IPS DF 19.7 (cell line): ENCODE measurements at places on chromosomes 7 and 10.

GRCh38 chr7:45654341-45654740 lies 80.2 kb downstream of the ADCY1 start:
- no peak for DNase-seq

DNA sequence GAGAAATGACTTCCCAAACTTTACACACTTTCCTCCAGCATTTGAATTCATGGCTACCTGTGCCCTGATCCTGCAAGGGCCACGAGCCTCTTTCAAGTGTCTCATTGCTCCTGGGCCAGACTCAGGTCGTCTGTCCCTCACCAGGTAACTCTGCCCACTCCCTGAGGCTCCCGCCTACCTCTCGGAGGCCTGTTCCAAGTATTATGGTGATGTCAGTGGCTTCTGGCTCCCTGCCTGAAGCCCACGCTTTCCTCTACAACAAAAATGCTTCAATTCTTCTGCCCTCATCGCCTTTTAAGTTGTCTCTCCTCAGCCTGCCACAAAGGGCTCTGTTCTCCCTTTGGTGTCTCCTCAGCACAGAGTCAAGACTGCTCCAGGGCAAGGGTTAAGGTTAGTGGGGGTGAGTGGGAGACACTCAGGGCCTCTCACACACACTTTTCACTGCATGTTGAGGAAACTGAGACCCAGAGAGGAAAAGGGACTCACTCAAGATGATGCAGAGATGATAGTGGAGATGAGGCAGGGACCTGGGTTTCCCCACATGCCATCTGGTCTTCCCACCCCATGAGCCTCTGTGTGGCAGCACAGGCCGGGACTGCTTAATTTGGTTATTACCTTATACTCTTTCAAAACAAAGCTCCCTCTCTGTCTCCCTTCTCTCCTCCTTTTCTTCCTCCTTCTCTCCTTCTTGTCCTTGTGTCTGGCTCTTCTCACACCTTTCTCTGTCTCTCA lies 28.3 kb upstream of the EGR2 start:
- no peak for DNase-seq

- DNase-seq: no peak
These were observed 4.5 kb upstream of the CYTH3 start for GRCh38 chr7:6276911-6277408.

- no peak for DNase-seq
These were observed 860.6 kb upstream of the CELF2 start for GRCh38 chr10:10156917-10157600.

DNA sequence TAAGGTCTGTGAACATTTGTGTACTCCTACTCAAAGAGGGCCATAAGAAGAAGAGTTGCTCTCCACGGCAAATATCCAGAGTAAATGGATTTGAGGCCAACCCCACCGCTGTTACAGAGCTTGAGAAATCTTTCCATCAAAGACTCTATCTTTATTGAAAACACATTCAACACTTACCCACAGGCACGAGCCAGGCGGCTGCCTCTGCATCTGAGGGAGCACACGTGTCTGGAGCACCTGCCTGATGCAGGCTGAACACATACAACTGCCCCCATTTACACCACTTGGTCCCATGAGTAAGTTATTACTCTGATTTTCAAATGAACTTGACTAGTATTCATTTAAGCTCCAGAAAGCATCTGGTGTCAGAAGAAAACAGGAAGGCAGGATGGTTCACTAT lies 38.7 kb downstream of the HBP1 start:
- DNase-seq: no peak

- DNase-seq: no peak
These were observed 108.3 kb downstream of the ZMIZ1 start for GRCh38 chr10:79176949-79177602.

DNA sequence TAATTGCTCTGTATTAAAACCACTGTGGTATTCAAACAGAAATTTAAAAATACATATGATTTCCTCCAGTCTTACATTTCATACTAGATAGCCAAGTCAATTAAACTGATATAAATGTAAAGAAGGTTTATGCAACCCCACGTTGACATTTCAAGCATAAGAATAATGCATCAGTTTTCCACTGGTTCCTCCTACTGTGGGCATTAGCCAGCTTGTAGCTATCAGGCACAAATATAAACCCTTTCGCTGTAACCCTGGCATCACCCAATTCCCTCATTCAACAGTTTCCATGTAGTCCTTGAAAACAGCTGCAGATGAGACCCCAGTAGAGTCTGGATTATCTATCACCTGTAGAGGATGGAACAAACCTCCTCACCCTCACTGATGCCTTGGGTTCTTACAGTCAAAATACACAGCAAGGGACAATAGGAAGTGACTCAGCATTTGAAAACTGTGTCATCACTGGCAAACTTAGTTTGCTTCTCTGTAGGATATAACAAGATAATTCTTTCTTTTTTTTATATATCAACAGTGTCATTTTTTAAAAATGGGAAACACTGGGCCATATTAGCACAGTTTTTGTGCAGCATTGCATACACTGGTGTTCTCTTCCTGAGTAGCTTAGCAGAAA lies 113.0 kb downstream of the PDE1C start:
- no peak for DNase-seq

GRCh38 chr7:5206686-5207085 lies 16.7 kb downstream of the WIPI2 start:
- no peak for DNase-seq

- no peak for DNase-seq
These were observed 60.8 kb downstream of the MDH2 start for GRCh38 chr7:76108540-76109233.

DNA sequence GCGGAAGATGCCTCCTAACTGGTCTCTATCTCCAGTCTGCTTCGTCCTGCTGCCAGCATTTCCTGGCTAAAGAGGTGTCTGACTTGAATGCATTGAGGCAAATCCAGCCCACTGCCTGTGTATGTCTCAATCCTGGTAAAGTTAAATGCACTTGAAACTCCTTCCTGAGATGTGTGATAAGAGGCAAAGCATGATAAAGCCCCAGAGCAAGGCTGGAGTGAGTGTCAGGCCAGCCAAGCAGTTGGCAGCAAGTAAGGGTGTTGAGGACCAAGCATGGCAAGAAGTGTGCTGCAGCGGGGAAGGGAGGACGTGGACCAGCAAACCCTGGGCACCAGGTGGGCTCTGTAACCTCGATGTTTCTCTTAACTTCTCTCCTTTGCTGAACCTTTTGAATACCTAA lies 29.1 kb downstream of the LRRC18 start:
- no peak for DNase-seq

DNA sequence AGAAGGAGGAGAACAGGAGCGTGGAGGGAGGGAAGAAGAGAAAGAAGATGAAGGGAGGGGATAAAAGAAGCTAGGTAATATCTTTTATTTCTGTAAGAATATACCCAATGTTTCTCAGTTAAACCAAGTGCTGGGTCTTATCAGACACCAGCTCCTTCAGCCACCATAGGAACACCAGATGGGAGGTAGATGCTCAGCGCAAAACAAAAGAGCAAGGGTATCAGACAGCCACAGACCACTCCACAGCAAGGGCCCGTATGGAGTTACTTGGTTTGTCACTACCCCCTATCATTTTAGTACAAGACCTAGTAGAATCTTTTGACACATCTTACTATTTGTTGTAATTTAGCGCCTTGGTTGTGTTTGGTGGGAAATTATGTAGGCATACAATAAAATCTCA lies 65.9 kb upstream of the FAM133B start:
- no peak for DNase-seq

- no peak for DNase-seq
These were observed 1.7 kb upstream of the RBM20 start for GRCh38 chr10:110642204-110643034.

DNA sequence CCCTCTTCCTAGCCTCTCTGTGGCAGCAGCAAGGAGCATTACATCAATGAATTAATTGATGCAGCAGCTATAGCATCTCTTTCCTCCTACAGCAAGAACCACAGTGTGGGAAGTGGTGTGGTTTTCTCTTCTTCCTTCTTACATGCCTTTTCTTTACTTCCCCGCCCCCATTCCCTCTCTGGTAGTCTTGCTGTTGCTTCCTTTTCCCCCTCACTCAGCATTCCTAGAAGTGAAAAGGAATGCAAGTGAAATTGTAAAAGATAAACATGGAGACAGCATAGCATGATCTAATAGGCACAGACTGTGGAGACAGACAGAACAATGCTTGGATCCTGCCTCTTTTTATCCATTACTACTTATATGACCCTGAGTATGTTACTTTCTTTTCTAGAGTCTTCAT lies 370.5 kb upstream of the BMPER start:
- DNase-seq: no peak
